ENCODE measurements at places on chromosomes 5 and 9. TPM values are rescaled to one million over a fixed set of nuclear protein-coding genes. Genes with fewer than 3 reads are reported as not detected.

Gene ABLIM3
- 19.5 TPM for total RNA-seq

Gene SH3TC2
- 0.58 TPM for total RNA-seq

Gene C5orf63
- 4.3 TPM for total RNA-seq

Gene SLC4A9
- not detected for total RNA-seq

Gene CRB2
- total RNA-seq: 0.11 TPM

Gene IRX1
- not detected for total RNA-seq

Gene ELAVL2
- not detected for total RNA-seq

Gene EXOC3
- total RNA-seq: 31.5 TPM

Gene BAAT
- total RNA-seq: 0.55 TPM

Gene CER1
- total RNA-seq: not detected
